GM12891 (cell line): ENCODE measurements at places on chromosomes 12 and 14.

GRCh38 chr12:103680591-103681141, 93.6 kb downstream of the STAB2 start:
- DNase-seq: no peak

- DNase-seq: no peak
Observed at GRCh38 chr12:83514372-83514771, 827.7 kb downstream of the TMTC2 start.

DNA sequence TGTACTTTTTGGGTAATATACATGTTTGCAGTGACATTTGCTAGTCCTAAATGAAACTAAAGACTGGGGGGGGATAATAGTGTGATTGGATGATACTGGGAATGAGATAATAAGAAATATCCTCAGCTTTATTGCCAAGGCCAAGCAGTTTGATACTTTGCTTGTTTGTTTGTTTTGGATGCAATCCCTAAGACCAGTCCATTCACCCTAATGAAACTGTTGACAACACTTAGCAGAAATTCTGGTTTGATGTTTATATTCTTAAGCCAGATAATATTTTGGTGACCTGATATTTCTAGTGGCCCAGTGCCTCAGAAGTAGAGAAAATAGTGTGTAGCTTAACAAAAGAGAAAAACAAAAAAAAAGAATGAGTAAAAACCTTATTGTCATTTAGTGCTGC, 1.8 kb downstream of the PHC1 start:
- DNase-seq: no peak

DNA sequence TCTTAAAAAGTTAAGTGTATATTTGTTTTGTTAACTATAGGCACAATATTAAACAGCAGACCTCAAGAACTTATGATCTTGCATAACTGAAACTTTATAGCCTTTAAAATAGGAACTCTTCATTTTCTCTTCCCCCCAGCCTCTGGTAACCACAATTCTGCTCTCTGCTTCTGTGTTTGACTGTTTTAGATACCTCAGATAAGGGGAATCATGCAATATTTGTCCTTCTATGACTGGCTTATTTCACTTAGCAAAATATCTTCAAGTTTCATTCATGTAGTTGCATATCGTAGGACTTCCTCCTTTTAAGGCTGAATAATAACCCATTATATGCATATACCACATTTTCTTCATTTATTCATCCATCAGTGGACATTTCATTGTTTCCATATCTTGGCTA, 131.3 kb downstream of the PTPRO start:
- DNase-seq: no peak

- DNase-seq: no peak
Observed at GRCh38 chr12:56641219-56641618, 4.6 kb downstream of the ATP5F1B start.

GRCh38 chr12:49959685-49960473, 1.8 kb upstream of the AQP5 start:
- DNase-seq: no peak

DNA sequence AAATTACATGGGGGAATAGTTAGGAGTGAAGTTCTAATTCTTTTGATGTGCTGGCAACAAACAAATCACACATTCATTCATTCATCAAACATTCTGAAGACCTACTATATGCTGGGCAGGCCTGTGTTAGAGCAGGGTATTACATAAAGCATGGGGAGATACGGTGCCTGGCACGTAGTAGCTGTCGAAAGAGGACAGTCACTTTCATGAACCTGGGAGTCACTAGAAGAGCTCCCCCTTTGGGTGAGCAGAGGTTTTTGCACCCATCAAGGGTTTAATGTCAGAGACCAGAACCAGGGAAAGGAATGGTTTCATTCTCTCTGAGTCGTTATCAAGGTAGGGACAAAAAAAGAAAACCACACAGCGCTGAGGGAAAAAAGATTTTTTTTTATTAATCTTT, 10.0 kb downstream of the LHX5 start:
- peak; percentile 32 for DNase-seq

- DNase-seq: no peak
Observed at GRCh38 chr12:55624056-55624455, 12.6 kb upstream of the OR10P1 start.

DNA sequence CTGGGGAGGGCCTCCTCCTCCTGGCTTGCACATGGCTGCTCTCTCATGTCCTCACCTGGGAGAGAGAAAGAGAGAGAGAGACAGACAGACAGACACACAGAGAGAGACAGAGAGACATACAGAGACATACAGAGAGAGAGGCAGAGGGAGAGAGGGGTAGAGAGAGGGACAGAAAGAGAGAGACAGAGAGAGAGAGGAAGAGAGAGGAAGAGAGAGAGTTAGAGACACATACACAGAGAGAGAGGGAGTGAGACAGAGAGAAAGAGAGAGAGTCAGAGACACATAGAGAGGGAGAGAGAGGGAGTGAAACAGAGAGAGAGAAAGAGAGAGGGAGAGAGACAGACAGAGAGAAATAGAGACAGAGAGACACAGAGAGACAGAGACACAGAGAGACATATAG, 103.6 kb upstream of the ESRRB start:
- DNase-seq: no peak

DNA sequence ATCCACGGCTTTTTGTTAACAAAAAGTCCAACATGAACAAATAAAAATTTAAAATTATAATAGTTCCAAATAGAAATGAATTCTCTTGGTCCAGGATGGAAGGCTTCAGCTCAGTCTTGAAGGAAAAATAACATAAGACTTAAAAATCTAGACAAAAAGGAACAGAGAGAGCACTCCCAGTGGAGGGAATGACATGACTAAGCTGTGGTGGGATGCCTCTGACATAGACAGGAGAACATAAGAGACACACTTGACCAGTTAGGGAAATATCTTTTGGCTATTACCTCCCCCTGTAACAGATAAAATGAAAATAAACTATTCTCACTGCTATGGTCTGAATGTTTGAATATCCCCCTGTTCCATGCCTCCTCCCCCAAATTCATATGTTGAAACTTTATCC, 106.8 kb downstream of the BBS10 start:
- no peak for DNase-seq

- DNase-seq: no peak
Observed at GRCh38 chr12:12925388-12925787, 26.6 kb downstream of the GPRC5D start.

- no peak for DNase-seq
Observed at GRCh38 chr12:97063292-97063935, 156.4 kb downstream of the NEDD1 start.

- no peak for DNase-seq
Observed at GRCh38 chr14:101228949-101229541, 325.5 kb upstream of the RTL1 start.

GRCh38 chr12:4227046-4227445, 46.5 kb upstream of the CCND2 start:
- DNase-seq: no peak

GRCh38 chr12:127150479-127150878, 1116.5 kb upstream of the TMEM132C start:
- no peak for DNase-seq

- DNase-seq: no peak
Observed at GRCh38 chr12:52244615-52244994, 11.6 kb downstream of the KRT7 start.

DNA sequence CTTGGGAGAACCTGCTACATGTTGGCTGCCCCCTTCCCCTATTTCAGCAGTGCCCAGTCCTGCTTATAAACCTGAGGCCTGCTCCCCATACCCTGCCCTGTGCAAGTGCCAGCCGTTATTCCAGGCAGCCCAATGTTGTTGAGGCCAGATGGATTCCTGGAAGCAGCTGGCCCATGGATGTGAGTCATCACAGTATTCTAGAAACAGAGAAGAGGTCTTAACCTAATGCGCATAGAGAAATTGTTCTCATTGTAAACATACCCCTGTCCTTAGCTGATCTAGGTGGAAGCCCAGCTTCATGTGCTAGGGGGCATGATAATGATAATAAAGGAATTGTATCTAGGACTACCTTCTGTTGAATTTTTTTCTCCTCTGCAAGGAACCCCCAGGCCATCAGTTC, 69.7 kb downstream of the TSPAN11 start:
- DNase-seq: no peak

- no peak for DNase-seq
Observed at GRCh38 chr14:61455351-61455750, 134.0 kb downstream of the PRKCH start.

DNA sequence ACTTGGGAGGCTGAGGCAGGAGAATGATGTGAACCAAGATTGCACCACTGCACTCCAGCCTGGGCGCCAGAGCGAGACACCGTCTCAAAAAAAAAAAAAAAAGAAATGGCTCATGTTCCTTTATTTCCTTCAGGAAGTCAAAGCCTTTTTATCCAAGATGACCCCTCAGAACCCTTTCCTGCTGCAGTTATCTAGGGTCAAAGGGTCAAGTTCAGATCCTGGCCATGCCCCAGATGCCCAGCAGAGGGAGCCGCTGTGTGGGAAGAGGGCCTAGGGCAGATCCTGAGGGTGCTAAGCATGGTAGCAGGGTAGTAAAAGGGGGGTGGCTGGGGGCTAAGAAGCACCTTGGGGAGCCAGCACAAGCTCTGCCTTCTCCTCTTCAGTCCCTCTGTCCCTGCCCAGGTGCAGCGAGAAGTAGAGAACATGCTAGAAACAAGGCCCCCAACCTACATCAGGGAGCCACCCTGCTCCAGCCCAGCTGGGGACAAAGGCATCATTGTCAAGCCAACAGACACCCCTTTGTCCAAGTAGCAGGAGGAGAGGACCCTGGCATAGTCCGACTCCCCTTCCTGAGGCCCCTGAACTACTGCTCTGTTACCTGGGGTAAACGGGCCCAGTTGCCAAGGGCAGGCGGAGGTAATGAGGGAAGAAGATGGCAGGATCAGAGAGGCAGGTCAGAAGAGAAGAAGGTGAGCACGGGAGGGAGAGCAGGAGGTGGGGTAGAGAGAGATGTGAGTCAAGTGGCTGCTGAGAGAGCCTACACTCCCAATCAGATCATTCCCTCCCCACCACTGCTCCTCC, 6.5 kb downstream of the NFE2 start:
- DNase-seq: peak; percentile 55
